ENCODE measurements at places on chromosomes 4 and X. TPM values are rescaled to one million over a fixed set of nuclear protein-coding genes. Genes with fewer than 3 reads are reported as not detected.

STATH gene
- total RNA-seq = not detected

MAGED4 gene
- 1.3 TPM for total RNA-seq

CRMP1 gene
- not detected for total RNA-seq

ARMCX2 gene
- total RNA-seq = 15.6 TPM

CLDN2 gene
- total RNA-seq = not detected

DNA sequence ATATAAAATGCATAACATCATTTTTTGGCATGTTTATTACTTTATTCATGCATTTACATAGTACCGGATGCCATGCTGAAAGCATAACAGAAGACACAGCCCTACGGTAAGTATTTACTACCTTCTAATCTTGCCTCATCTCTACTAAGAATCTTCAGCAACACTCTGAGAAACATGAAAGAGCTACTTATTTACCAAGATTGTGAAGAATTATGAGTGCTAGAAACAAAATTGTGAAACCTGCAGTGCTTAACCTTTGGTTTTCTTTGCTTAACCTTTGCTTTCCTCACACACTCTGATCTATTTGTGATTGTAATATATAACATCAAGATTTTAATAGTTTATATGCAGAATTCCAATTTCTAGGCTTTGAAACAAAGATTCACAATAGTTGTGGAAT, 7.4 kb downstream of the ANTXR2 start:
- no peak for DNase-seq

- peak; percentile 45 for DNase-seq
Measured at GRCh38 chr4:11471618-11472017, 42.9 kb upstream of the HS3ST1 start.

DNA sequence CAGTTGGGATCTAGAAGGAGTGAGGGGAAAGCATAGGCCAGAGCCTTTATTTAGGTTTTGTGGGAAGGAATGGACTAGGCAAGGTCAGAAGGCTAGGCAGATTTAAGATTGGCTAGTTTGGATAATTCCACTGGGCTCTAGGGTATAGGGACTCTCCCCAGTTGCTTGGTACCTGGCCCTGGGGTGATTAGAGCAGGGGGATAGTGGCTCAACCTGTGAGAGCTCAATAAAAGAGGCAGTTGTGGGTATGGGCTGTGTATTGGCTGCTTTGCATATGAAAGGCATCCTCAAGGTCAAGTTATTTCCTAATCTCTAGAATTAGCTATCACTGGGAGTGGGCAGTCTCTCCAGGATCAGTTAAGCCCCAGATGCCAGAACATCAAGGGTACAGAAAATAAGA, 61.3 kb downstream of the ZNF81 start:
- no peak for DNase-seq

DNA sequence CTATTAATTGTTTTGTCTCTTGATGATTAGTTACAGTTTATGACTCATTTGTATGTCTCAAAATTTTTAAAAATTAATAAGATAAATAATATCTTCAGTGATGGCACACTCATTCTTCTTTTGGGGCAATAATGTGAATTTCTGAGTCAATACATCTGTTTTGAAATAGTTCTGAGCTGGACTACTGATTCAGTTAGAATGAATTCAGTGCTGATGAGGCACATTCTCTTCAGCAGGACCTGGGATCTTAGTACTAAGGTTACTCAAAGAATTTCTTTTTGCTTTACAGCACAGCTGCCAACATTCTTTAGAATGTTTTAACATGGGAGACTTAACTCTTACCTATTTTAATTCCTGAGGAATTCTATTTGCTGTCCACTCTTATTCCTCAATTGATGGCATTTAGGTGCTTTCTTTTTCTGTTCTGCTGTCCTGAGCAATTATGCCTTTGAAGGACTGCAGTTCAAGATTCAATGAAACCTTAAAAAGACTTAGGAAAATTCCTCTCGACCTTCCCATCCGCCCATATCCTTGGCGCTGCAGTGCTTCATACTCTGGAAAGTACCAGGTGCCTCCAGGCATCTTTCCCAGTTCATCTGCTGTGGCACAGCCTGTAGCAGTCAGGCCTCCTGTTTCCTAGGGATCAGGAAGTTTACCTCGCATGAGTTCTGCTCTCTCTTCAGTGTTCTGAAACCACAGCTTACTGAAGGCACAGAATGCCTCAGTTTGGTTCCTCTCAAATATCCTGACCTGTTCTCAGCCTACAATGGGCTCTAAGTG, 213.7 kb downstream of the FSTL5 start:
- no peak for DNase-seq

- no peak for DNase-seq
Measured at GRCh38 chr4:8851321-8852117, 20.1 kb downstream of the HMX1 start.

DNA sequence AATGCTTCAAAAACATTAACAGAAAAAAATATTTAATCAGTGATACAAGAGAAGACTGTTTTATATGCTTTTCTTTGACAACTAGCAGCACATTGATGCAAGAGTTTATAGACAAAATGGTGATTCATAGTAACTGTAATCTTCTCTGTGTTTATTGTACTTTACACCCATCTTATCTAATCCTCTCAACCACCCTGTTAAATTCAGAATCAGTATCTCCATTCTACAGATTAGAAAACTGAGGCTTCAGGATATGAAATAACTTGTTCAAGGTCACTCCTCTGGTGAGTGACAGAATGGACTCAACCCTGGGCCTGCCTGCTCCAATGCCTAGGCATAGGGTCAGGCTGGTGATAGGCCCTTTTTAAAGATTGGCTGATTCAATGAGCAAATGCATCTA, 26.1 kb upstream of the TMEM184C start:
- DNase-seq = no peak

- DNase-seq = no peak
Measured at GRCh38 chr4:109462802-109463201, 29.2 kb downstream of the SEC24B start.

DNA sequence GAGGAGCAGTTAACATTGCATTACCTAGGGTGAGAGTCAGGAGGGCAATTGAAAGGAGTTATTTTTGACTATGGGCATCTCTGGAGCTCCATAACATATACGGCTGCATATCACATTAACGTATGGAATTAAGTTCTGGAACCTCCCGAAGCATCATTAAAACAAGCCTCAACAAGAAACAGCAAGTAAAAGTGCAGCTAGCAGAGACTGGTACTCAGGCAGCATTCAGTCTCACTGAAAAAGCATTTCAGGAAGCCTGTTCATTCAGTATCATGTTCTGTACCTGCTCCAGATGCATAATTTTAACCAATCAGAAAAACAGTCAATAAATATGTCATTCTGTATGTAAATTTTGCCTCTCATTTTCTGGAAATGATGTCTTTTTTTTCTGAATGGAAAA, 299.6 kb downstream of the EPHA5 start:
- no peak for DNase-seq
